CD4-positive, CD25-positive, alpha-beta regulatory T cell (primary cell): ENCODE measurements at places on chromosomes 7 and 10. TPM values are rescaled to one million over a fixed set of nuclear protein-coding genes. Genes with fewer than 3 reads are reported as not detected.

FXYD4 gene
- polyA plus RNA-seq = not detected

MRC1 gene
- 0.64 TPM for polyA plus RNA-seq

LCOR gene
- polyA plus RNA-seq = 15.8 TPM

RBP3 gene
- polyA plus RNA-seq = not detected

GRCh38 chr7:11969643-11970042, 137.6 kb upstream of the THSD7A start:
- no peaks in the 10 kb centered on the region for H3K4me1 ChIP-seq
- H3K27ac ChIP-seq = no peak overlapping the region
- no peaks in the 10 kb centered on the region for H3K27me3 ChIP-seq
- DNase-seq = no peak
- H3K36me3 ChIP-seq = no peaks in the 10 kb centered on the region

DNA sequence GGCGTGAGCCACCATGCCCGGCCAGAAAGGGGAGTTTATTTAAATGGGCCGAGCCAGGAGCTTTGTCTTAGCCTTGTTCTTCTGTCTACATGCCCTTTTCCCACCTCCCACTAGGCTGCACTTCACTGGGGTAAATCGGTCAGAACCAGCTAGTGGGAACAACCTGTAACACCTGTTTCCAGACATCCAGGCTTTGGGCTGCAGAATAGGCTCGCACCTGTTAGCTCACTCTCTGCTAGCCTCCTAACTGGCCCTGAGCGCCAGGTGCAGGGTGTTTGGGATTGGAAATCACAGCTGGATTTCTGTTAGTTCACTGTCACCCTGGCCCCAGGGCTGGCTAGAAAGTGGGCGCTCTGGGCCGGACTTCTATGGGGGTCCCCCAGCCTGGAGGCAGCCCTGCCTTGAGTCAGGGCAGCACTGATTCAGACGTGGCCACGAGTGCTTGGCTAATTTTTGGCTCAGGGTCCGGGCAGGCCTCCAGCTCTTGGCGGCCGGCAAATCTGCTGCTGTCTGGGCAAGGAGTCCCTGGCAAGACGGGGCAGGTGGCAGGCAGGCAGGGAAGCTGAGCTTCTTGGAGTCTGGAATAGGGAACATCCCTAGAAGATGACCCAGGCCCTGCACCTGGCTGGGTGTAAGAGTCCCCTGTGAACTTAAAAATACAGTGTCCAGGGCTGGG, 48.6 kb downstream of the GTF2IRD1 start:
- H3K4me1 ChIP-seq = no peaks in the 10 kb centered on the region
- no peak overlapping the region for H3K4me3 ChIP-seq
- no peak overlapping the region for H3K27ac ChIP-seq
- no peaks in the 10 kb centered on the region for H3K27me3 ChIP-seq

DNA sequence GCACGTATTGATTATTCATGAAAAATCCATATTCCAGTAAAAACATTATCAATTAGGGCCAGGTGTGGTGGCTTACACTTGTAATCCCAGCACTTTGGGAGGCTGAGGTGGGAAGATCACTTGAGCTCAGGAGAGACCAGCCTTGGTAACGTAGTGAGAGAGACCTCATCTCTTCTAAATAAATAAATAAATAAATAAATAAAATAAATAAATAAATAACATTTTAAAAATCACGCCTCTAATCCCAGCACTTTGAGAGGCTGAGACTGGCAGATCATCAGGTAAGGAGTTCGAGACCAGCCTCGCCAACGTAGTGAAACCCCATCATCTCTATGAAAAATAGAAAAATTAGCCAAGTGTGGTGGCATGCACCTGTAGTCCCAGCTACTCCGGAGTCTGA, 32.1 kb downstream of the NRBF2 start:
- no peak for DNase-seq
- no peaks in the 10 kb centered on the region for H3K27me3 ChIP-seq
- no peaks in the 10 kb centered on the region for H3K4me1 ChIP-seq
- H3K4me3 ChIP-seq = no peak overlapping the region
- H3K36me3 ChIP-seq = peaks cover 23% of the 10 kb centered on the region

- H3K36me3 ChIP-seq = no peaks in the 10 kb centered on the region
- no peaks in the 10 kb centered on the region for H3K27me3 ChIP-seq
- H3K4me1 ChIP-seq = no peaks in the 10 kb centered on the region
Measured at GRCh38 chr10:107059068-107059804, 105.3 kb downstream of the SORCS1 start.

- H3K27me3 ChIP-seq = peaks cover 17% of the 10 kb centered on the region
- no peak for DNase-seq
- no peaks in the 10 kb centered on the region for H3K4me1 ChIP-seq
- H3K27ac ChIP-seq = no peak overlapping the region
Measured at GRCh38 chr7:122315507-122316466, 11.2 kb upstream of the FEZF1 start.
